ENCODE measurements at places on chromosomes 6 and 20.
A peak's percentile ranks its signal among the peaks of the same experiment; 100 is the strongest.

DNA sequence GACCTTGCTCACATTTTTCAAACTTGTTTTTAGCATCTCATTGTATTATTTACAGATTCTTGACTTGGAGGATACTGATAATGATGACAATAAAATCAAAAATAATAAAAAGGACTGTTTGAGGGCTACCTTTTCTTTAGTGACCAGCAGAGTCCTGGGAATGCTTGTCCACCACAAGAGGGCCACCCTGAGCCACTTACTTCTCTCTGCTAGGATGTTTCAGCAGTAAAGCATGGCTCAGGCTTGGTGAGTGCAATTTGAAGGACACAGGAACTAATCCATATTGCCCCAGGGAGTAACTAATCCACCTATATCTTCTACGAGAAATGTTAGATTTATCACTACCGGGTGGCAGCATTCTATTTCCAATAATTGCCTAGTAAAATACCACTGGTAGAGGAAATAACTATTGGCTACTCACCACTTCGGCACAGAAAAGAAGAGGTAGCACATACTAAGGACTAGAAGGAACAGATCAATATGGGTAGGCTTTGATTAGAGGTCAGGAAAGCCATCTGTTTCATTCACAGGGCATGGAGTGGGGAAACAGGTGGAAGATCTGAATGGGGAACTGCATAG, 5.8 kb upstream of the KIAA0408 start:
- peak; percentile 44 for DNase-seq

DNA sequence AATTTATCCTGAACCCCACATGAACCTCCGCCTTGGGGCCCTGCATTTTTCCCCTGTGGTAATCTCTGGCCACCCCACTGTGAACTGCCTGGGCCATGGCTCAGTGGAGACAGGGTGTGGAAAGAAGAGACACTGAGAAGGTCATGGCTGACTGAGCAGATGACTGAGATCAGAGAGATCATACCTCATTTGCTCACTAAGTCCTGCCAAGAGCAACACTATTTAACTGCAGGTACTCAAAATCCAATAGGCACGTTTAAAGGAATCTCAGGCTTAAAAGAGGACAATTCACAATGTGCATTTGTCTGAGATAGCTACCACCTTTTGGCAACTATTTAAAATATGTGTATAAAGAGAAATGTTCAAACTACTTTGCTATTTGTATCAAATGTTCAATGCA, 305.0 kb downstream of the GMDS start:
- DNase-seq: no peak

DNA sequence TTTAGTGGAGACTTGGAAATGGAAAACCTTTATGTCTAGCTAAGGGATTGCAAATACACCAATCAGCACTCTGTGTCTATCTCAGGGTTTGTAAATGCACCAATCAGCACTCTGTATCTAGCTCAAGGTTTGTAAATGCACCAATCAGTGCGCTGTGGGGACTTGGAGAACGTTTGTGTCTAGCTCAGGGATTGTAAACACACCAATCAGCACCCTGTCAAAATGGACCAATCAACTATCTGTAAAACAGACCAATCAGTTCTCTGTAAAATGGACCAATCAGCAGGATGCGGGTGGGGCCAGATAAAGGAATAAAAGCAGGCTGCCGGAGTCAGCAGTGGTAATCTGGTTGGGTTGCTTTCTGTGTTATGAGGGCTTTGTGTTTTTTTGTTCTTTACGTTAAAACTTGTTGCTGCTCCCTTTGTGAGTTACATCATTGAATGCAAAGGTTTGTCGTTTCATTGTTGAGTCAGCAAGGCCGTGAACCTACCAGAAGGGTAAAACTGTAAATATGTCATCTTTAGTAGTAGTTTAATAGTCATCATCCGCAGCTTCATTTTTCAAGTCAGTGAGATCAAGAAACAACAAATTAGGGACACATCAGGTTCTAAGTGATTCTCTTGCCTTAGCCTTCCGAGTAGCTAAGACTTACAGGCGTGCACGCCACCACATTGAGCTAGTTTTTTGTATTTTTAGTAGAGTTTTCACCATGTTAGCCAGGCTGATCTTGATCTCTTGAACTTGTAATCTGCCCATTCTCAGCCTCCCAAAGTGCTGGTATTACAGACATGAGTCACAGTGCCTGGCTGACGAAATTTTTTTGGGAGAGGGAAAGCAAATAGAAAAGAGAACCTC, 22.7 kb upstream of the NUP153 start:
- DNase-seq: no peak

DNA sequence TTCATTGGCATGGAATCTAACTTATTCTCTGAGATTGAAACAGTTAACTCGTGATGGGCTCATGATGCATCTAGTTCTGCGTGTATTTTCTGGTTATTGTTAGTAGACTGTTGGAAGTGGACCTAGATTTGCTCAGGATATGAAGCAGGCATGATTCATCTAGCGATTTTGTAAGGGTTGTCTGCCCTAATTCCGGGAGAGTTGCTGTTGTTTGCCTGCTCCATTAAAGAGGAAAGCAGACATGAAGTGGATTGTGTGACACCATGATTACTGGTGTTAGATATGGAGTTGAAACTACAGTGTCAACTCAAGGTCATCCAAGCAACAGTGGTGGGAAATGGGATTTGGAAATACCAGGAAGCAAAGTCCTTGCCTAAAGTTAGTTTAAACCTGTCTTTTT, 41.0 kb downstream of the SOX4 start:
- DNase-seq: no peak

GRCh38 chr6:150491131-150491810, 108.4 kb upstream of the PLEKHG1 start:
- DNase-seq: no peak

DNA sequence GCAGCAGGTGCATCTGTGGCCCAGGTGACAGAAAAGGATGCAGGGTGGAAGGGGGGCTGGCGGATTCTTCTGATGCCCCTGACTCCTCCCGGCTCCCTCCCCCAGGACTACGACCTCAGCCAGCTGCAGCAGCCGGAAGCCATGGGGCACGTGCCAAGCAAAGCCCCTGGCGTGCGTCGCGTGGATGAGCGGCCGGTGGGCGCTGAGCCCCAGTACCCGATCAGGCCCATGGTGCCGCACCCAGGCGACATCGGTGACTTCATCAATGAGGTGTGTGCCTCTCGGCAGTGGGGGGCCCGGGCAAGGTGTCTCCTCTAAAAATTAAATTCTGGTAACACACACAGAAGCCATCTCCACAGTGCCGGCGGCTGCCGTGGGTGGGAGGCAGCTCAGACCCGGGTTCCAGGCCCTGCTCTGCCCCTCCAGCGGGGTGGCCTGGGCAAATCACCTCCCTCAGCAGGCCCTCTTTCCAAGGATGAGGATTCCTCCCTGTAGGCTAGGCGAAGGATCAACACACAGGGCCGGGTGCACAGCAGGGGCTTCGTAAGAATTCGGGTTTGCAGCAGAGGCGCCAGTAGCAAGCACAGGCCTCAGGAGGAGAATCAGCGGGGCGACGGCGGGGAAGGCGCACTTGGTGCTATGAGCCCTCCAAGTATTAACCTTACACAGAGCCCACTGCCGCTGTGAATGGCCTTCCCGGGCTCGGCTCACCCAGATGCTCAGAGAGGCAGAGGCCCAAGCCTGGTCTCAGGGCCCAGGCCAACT, 131.5 kb downstream of the TAF4 start:
- DNase-seq: no peak

GRCh38 chr6:56380476-56380875, 133.1 kb upstream of the COL21A1 start:
- DNase-seq: no peak

GRCh38 chr6:152087701-152088100, 280.2 kb downstream of the ESR1 start:
- DNase-seq: no peak

- peak; percentile 80 for DNase-seq
Observed at GRCh38 chr6:134678436-134678889, 271.4 kb downstream of the ALDH8A1 start.

- no peak for DNase-seq
Observed at GRCh38 chr6:5084360-5084780, 771 bp upstream of the PPP1R3G start.
